Mammary epithelial cell (primary cell): ENCODE measurements at places on chromosomes 5 and 9. TPM values are rescaled to one million over a fixed set of nuclear protein-coding genes. Genes with fewer than 3 reads are reported as not detected.

HSD17B3 gene
- total RNA-seq, result not detected in 2 replicates

COL5A1 gene
- total RNA-seq, result 22.8 TPM

PCDHB16 gene
- 0.33 TPM for total RNA-seq

RASGEF1C gene
- total RNA-seq, result not detected in 2 replicates

RBM18 gene
- total RNA-seq, result 39.7 and 56.1 TPM in 2 replicates

FGD3 gene
- 0.67 TPM for total RNA-seq

ACOT12 gene
- total RNA-seq, result not detected

ETF1 gene
- 200 TPM for total RNA-seq

CACFD1 gene
- 6.8 TPM for total RNA-seq

LHX3 gene
- not detected for total RNA-seq

N4BP3 gene
- total RNA-seq, result 0.67 TPM

ZNF79 gene
- 10.5 and 13.4 TPM in 2 replicates for total RNA-seq

GRCh38 chr9:89911721-89912604 lies 307.2 kb downstream of the GADD45G start:
- no peak for DNase-seq

DNA sequence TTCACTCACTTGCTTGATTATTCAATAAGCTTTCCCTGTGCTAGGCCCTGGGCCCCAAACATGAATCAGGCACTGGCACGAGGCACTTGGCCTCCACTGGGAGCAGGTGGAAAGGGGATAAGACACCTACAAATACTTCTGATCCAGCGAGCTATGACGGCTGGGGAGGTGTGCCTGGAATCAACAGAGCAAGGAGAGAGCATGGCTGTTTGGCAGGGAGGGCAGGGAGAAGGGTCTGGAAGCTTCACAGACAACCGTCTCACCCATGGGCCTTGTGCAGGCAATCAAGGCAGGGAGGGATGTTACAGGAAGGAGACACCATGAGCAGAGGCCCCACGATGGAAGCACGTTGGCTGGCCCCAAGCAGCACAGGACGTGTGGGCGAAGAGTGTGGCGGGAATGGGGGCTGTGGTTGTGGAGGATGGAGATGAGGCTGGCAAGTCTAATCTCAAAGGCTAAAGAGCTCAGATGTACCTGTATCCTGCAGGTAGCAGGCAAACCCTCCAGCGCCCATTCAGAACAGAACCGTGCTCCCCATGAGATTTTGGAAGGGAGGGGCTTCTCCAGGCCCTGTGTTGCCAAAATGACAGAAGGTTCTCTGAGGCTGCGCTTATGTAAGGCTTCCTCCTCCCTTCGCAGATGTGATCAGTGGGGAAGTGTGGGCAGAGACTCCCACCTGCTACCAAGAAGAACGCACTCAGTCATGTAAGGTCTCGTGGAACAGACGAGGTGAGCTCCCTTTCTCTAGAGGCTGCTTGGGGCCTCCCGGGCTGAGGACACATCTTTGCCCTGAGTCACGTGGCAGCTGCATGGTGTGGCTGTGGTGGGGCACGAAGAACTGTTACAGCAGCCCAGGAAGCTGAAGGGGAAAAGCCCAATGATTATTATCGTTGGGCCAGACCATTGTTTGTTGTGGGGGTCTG lies 189.7 kb downstream of the DAB2IP start:
- DNase-seq, result no peak

DNA sequence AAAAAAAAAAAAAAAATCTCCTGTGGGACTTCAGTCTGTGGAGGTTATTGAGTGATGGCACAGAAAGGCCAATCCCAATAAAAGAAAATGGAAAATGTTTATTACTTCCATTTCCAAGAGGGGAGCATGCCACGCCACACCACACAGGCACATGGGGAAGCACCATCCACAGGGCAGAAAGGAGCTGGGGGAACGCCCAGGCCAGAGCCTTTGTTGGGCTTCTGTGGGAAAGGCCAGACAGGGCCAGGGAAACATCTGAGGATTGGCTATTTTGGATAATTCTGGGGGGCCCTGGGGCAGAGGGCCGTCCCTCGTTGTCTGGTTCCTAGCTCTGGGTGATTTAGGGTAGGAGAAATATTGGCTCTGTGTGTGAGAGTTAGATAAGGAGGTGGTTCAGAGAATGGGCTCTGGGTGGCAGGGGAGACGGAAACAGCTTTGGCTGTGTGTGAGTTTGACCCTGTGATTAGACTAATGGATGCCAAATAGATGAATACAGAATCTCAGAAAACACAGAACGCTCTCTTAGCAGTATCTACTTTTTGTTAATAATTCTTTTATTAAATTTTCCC lies 49.0 kb upstream of the ABL1 start:
- DNase-seq, result no peak

DNA sequence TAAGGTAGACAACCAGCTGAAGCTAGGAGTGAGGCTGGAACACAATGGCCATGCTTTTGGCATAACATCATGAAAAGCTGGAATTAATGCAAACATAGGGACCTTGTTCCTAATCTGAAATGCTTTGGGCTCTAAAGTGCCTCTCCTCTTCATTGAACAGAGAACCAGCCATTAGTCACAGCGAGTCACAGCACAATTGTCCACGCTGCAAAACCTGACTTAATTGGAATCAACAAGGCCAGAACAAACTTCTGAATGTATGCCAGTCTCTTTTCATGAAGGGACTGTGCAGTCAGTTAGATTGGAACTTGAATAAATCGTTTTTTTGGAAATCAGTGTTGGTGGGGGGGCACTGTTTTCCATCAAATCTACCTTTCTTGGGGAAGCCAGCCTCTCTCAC lies 96.5 kb downstream of the JAKMIP2 start:
- peak; percentile 52 for DNase-seq

GRCh38 chr5:9160747-9161146 lies 385.1 kb downstream of the SEMA5A start:
- no peak for DNase-seq

DNA sequence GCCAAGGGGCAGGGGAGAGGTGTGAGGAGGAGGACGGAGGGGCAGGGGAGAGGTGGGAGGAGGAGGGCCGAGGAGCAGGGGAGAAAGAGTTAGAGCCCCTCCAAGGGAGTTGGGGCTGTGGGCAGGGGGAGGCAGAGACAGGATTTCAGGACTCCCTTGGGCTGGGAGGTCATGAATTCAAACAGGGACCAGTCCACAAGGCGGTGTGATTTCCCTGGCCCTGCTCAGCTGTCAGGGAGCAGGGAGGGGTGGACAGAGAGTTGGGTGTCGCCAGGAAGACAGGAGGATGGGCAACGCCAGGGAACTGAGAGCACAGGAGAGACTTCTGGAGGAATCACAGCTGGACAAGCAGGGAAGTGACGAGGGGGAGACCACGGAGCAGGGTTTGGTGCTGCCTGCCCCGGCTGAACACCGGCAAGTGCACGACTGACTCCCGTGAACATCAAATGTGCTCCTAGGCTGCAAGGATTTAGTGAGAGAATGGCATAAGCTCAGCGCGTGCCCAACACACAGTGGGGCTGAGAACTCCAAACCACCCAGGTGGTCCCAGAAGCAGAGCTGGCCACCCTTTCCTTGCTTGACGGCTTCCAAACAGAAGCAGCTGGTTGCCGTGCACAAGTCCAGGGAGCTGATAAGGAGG lies 17.8 kb upstream of the OLFM1 start:
- no peak for DNase-seq

- peak; percentile 6 for DNase-seq
Measured at GRCh38 chr9:84027201-84027600, 46.6 kb downstream of the RMI1 start.

DNA sequence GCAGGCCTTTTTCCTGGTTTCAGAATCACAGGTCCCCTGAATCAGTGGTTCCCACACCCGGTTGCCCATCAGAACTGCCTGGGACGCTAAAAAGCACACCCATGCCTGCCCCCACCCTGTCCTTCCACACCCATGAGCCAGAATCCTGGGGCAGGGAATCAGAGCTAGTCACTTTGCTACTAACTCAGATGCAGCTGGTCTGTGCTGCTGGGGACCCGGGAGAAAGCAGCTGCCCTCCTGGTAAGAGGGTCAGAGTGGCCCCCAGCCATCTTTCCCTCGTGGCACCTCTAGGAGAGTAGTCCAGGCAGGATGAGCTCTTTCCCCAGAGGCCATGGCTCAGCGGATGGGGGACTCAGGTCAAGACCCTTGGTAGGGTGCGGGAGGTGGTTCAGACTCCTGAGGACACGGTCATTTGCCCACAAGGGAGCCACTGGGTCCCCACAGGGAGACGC lies 11.3 kb upstream of the NUP214 start:
- no peak for DNase-seq

GRCh38 chr9:136609838-136610311 lies 52.8 kb upstream of the EGFL7 start:
- no peak for DNase-seq

GRCh38 chr9:10633785-10634184 lies 21.0 kb upstream of the PTPRD start:
- DNase-seq, result no peak

DNA sequence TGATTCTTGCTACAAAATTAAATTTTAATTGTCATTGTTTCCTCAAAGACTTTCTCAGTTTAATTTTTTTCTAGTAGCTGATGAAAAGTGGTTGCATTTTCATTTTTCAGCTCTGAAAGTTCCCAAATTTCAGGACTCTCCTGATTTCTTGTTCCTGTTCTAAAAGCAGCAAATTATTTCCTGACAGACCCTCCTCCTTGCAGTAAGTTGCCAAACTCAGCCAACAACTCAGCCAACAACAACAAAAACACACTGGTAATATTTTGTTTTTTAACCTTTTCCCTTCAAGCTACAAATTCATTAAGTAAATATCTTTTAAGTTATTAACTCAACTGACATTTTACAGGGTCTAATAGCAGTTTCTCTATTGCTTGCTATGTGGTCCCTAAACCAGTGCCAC lies 487.8 kb upstream of the NUDT12 start:
- DNase-seq, result no peak

GRCh38 chr5:62112689-62113228 lies 193.2 kb upstream of the KIF2A start:
- no peak for DNase-seq

- DNase-seq, result no peak
Measured at GRCh38 chr9:1014225-1014624, 35.9 kb upstream of the DMRT2 start.

DNA sequence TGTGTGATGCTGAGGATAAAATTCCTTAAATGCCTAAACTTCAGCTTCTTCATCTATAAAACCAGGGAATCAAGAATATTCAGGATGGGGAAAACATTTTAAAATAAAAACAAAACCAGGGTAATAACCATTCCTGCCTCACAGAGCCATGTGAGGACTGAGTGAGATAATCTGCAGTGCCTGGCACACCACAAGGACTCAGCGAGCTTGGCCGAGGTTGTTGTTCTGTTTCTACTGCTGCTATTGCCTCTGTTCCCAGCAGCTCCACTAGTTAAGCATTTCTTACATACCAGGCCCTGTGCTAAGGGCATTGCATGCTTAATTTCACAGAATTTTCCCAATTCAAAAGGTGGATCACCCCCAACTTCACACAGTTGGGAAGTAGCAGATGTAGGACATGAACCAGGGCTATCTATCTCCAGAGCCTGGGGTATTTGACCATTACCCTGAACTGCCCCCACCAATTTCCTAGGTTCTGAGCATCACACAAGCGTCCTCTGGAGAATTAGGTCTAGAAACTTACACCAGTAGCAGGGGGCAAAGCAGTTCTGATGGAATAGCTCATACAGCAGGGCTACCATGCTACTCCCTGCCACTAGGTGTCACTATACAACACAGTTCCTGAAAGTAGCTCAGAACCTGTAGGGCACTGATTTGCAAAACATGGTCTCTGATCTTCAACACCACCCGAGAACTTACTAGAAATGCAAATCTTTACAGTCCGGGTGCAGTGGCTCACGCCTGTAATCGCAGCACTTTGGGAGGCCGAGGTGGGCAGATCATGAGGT lies 74.3 kb downstream of the LRSAM1 start:
- DNase-seq, result no peak

- no peak for DNase-seq
Measured at GRCh38 chr5:171596391-171596878, 177.0 kb downstream of the FGF18 start.

DNA sequence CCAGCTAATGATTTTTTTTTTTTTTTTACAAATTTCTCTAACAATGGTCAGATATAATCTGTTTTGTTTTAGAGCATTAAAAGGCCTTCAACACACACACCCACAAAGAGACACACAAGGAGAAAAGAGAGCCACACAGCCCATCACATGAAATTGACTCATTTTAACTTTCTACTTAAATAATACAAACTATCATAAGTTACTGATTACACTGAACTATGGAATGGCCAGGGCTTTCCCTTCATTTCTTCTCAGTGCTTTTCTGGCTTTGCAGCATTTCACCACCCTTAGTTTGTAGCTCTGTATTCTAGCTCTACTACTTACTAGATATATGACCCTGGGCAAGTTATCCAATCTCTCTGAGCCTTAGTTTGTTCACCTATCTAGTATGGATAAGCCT lies 13.2 kb downstream of the REEP5 start:
- DNase-seq, result no peak

GRCh38 chr9:90640361-90640760 lies 2.3 kb downstream of the DIRAS2 start:
- DNase-seq, result no peak

DNA sequence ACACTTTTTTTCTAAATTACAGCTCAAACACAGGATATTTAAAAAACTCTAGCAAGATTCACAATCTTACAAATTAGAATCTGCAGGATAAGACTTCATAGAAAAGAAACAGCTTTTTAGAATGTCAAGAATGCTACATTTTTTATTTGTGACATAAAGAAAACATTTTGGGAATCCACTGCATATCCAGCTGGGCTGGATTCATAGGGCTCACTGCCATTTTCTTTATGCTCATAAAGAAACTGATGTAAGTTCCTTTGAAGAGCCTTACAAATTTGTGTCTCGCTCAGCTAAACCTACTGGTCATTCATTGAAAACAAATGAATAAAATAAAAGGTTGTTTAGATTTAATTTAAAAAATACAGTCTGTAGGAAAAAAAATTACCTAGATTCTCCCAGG lies 332.3 kb downstream of the TRPM3 start:
- DNase-seq, result no peak

DNA sequence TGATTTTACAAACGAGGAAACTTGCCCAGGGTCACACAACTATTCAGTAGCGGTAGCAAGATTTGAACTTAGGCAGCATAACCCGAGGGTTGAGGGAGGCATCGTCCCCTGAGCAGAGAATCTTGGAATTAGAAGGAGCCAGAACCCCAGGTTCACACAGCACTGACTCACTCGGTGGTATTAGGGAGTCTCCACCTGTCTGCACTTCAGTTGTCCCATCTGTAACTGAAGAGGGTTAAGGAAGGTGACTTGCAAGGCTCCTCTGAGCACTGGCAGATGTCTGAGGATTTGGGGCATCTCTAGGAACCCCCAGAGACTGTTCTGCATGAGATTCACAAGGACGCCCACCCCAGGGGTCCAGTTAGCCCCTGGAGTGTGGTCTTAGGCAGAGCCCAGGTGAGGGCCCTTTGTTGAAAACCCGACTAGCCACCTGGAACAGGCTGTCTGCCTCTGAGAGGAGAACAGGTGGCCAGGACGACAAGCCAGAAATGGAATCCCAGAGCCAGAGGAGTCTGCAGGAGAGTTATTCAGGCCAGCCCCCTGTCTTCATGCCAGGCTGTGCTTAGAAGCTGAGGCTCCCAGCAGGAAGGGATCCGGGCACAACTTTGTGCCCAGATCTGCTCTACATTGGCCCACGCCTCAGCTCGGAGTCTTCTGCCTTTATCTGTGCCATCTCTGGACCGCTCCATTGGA lies 50.0 kb upstream of the ORM1 start:
- no peak for DNase-seq

GRCh38 chr9:131289301-131290035 lies at the start of gene PLPP7:
TSS of gene PLPP7 (plus strand) at chr9:131289723. CDS start at chr9:131289998, 275 bp downstream.
- DNase-seq, result no peak
